ENCODE measurements at places on chromosomes 4 and X.

- no peak for DNase-seq
Observed at GRCh38 chrX:149648932-149649331, 17.3 kb upstream of the TMEM185A start.

GRCh38 chrX:97398030-97398551 lies 514.4 kb downstream of the RPA4 start:
- DNase-seq: no peak

DNA sequence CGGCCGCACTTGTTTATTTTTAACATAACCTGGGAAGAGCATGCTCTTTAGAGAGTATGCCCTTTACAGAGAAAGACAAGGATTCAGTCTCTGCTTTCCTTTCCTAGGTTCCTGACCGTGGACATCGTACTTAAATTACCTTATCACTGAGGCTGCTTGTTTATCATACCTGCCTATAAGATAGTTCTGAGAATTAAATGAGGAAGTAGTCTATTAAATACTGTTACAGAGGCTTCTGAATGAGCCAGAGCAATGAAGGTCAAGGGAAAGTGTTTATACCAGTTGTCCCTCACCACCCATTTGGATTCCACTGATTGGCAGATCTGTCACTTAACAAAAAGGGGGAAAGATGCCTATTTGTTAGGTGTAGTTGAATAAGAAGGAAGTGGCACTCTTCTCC lies 10.0 kb downstream of the TXLNG start:
- DNase-seq: no peak

DNA sequence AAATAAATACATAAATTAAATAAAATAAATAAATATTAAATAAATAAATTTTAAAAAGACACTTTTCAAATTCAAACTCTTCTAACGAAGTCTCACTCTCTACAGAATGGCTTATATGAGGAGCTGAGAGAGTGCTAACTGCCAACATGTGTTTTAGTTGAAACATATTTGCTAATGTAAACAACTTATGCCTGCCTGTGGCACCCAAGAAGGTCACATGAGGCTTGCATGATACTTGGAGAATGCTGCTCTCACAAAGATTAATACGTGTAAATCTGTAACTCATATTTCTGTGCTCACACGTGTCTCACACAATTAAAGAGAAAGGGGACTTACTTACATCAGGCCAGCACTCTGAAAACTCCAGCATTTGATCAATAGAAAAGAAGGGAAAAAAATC lies 43.2 kb upstream of the PITX2 start:
- no peak for DNase-seq

DNA sequence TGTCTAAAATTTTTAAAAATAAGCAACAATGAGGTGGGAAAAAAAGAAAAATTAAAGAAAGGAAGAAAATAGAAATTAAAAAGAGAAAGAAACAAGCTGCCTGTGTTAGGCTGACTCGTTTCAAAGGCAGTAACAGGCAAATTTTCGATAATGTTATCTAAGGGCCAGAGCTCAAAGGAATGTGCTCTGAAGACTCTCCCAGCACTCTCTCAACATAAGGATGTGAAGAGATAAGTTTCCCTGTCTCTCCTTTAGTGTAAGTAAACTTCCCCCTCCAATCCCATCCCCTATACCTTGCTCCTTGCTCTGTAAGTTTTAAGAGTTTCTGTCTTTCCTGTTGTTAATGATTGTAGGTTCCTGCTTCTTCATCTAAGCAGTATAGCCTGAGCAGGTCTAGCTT lies 172.8 kb downstream of the TEX13C start:
- DNase-seq: no peak

Measured in NCI-H187 treated with DMSO at 0.1 percent for 48 hours (cell line).